CD4-positive, alpha-beta T cell treated with Interleukin-10 for 1 hour (primary cell): ENCODE measurements at places on chromosomes 6 and 20.
A peak's percentile ranks its signal among the peaks of the same experiment; 100 is the strongest.

DNA sequence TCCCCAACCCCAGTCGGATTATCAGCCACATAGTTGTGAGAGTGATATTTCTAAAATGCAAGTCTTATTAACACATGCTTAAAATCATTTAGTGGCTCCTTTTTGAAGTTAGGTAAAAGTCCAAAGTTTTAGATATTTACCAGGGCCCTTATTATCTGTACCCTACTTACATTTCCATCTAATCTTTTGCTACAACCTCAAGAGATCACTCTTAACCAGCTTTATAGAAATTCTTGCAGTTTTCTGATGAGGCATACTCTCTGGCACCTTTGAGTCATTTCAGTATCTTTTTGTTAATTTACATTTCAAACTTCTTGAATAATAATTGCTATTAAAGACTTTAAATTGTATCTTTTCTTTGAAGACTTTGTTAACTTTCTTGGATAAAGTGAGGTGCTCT, 453.3 kb downstream of the RFPL4B start:
- no peak for DNase-seq

DNA sequence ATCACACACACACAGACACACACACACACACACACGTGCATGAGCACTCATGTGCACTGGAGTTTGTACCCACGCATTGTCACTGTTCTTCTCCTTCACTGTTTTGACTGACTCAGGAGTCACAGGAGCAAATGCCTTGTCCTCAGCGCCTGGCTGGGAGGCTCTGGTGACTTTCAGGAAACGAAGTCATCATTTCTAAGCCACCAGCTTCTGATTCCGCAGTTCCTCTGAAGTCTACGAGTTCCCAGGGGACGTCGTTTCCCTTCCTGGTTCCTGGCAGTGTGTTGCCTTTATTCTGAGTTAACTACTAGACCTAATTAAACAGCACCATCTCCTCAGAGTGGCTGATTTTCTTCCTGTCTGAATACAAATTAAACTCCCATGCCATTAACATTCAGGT, 82.2 kb upstream of the PMEPA1 start:
- DNase-seq: no peak

DNA sequence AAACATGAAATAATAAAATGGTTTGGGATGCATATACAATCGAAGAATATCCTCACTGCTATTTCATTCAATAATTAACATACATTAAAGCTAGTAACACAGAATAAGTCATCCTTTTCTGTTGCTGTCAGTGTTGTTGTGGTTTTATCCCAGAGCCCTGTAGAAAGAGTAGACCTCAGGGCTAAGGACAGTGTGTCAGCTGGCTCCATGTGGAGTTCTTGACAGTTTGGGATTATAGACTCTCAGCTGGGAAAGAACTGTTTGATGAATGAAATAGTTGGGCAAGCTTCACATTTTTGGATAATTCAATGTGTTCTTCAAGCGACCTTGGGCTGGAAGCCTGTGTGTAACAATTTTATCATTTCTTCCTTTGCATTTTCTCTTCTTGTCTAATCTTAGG, 10.1 kb downstream of the UTRN start:
- no peak for DNase-seq

DNA sequence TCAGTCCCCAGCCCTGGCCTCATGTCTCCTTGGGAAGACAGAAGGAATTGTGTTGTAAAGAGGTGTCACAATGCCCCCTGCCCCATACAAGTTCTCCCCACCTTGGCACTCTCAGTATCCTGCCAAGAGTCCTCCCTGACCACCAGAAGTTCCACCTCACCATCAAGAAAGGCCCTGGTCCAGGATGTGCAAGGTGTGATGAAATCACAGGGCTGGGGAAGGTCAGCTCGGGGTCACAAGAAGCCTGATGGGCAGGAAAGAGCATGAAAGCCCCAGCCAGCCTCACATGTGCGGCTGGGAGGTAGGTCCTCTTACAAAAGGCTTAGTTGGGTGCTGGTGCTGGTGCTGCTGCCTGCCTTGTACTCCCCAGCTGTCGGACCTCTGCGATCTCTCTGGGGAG, 12.9 kb upstream of the C6orf132 start:
- no peak for DNase-seq

DNA sequence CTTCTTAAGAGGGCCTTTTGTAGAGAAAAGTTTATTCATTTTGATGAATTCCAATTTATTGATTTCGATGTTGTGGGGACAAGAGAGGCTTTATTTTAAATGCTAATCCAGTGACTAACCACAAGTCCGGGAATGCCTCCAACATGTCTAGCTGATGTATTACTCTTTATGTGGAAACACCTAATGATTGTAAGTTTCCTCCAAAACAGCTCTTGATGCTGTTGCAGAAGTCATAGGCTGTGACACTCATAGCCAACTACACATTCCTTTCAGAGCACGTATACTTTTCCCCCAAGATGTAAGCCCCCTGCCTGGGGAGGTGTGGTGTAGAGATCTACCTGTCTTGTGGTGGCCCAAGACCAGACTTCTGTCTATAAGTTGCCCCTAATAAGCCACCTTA, 61.3 kb upstream of the RNF24 start:
- no peak for DNase-seq

- DNase-seq: no peak
These were observed 71.0 kb downstream of the SOX4 start for GRCh38 chr6:21664314-21665109.

DNA sequence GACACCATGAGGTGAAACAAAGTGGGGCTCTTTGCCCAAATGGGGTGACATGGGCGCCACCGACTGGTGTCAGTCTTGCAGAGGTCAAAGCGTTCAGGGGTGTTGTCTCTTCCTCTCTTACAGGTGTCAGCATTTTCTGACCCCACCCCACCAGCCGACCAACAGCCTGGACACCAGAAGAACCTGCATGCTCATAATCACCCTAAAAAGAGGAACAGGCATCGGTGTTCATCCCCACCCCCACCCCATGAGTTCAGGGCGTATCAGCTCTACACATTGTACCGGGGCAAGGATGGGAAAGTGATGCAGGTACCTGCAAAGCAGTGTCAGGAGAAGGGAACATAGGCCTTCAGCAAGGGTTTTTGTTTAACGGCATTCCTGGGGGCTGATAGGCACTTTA, 14.8 kb downstream of the LYRM2 start:
- DNase-seq: no peak

GRCh38 chr6:87498048-87498447, 25.3 kb downstream of the SLC35A1 start:
- no peak for DNase-seq

DNA sequence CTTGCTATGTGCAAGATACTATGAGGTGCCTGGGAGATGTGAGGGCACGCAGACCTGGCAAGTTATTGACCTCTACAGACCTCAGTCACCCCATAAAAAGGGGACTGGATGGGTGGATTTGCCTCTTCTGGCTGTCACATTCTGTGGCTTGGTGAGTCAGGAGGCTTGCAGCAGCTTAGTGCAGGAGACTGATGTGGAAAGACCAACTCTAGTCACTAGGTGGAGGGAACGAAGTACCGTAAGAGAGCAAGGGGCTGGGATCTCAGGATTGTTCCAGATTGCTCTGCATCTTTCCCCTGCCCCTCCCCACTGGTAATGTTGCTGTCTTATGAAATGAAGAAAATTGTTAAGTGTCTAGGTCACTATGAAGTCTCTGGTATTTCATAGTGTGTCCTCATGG, 3.3 kb downstream of the MAPRE1 start:
- peak; percentile 16 for DNase-seq

DNA sequence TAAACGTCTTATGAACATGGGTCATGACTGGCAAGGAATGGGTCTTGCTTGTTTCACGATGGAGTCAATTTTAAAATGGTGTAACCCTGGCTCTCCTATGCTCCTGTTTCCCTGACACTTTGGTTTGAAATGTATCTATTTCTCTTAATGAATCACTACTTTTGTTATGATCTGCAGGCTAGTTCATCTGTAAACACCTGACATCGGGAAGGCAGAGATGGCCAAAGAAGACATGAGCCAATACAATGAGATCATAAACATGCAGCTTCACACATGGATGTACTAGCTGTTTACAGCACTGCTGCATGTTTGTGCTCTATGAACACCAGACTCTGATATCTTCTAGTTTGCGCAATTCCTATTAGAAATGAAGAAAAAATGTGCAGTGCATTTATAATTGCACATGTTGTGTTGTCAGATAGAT, 11.0 kb upstream of the RAD21L1 start:
- no peak for DNase-seq

DNA sequence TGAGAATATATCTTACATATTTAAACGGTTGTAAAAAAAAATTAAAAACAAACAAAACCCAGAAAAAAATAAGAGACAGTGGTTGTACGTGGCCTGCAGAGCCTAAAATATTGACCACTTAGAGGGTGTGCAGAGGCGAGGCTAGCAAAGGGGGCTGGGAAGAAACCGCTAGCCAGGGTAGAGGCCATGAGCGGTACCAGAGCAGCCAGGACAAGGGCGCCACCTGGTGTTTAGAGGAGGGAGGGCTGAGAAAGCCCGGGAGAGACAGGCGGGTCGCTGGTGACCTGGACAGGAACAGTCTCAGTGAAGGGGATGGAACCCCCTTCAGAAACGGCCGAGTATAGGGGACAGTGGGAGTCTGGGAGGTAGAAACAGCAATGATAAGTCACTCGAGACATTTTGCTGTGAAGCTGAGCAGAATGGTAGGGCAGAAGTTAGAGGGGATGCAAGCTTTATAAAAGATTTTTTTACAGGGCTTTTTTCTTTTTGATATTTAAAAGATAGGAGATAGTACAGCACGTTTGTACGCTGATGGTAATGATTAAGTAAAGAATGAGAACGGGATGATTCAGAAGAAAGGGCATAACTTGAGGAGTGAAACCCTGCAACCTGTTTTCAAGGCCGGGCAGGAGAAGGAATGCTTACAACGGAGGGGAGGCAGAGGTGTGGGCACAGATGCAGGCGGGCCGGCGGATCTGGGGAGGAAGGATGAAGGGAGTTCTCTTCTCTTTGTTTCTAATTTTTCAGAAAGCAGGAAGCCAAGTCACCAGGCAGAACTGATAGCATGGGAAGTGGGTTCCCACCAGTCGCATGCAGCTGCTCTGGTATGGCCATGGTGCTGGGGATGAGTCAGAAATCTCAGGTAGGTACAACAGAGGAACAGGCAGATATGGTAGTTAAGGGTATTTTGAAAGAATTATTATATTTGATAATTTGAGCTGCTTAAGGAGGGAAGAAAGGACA, 76.2 kb downstream of the FAM229B start:
- peak; percentile 75 for DNase-seq

GRCh38 chr6:122853259-122853995, 64.4 kb downstream of the SMPDL3A start:
- DNase-seq: no peak

- DNase-seq: no peak
These were observed 33.0 kb downstream of the GJA10 start for GRCh38 chr6:89927264-89927663.

GRCh38 chr20:1001116-1001515, 995 bp downstream of the RSPO4 start:
- no peak for DNase-seq

- DNase-seq: no peak
These were observed 12.8 kb upstream of the KLHL32 start for GRCh38 chr6:96911751-96912150.

DNA sequence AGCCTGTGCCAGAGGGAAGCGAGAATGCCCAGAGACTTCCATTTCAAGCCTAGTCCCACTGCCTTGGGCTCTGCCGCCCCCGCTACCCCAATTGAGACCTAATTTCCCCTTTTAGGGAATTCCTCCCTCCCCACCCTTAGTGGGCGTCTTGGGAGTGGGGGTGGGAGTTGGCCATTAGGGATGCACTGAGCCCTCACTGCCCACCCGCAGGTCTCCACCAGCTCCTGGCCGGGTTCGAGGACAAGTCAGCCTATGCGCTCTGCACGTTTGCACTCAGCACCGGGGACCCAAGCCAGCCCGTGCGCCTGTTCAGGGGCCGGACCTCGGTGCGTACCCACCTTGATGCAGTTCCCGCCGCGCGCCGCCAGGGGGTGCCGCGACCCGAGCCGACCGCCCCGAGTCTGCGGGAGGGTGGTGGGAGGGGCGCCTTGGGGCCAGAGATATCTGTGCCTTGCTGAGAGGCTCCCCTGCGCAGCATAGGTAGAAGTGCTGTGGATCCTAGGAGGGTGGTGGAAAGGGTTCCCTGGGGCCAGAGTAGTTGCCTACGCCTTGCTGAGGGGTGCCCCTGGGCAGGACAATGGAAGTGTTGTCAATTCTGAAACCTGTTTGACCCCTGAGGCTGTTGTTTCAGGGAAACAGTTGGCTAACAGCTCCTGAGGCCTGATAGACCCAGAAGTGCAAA, 9.2 kb downstream of the ITPA start:
- peak; percentile 77 for DNase-seq

GRCh38 chr6:117272891-117273290, 7.5 kb downstream of the VGLL2 start:
- DNase-seq: no peak

GRCh38 chr6:130978660-130979396, 84.2 kb downstream of the EPB41L2 start:
- no peak for DNase-seq

DNA sequence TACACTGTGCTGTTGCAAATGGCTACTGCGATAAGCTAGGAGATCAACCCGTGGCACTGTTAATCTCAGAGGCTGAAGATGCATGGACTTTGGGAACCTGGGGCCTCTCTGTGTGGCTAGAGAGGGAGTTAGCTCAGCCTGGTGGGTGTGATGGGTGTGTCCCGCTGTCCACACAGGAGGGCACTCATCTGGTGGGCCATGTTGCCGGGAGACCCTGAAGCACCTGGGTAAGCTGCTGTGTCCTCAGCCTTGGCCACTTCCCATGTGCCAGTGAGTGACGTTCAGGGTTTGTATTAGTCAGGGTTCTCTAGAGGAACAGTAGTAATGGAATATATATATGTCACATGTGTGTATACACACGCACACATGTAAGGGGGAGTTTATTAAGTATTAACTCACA, 132.7 kb downstream of the ERMARD start:
- DNase-seq: no peak

GRCh38 chr6:19655744-19656143, 181.4 kb upstream of the ID4 start:
- no peak for DNase-seq

- DNase-seq: no peak
These were observed 42.9 kb downstream of the RSPO4 start for GRCh38 chr20:958936-959815.

DNA sequence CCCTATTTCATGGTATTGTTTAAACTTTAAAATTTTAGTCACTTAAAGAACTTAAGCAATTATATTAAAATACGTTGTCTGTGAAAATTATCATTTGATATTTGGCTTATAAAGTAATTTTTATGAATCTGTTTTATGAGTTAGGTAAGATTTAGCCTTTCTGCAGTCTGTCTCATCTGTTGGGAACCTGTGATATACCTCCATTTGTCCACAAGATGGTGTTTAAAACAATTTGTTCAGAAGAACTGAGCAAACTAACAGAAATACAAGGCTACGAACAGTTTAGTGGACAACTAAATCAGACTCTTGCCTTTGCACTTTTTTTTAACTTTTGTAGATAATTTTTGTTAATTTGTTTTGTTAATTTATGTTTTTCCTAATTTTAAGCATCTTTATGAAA, 92.4 kb downstream of the COL9A1 start:
- DNase-seq: no peak

- DNase-seq: no peak
These were observed 245.0 kb upstream of the KHDRBS2 start for GRCh38 chr6:62530985-62531384.
